AG10803 (cell line): ENCODE measurements at places on chromosomes 1 and 21.

DNA sequence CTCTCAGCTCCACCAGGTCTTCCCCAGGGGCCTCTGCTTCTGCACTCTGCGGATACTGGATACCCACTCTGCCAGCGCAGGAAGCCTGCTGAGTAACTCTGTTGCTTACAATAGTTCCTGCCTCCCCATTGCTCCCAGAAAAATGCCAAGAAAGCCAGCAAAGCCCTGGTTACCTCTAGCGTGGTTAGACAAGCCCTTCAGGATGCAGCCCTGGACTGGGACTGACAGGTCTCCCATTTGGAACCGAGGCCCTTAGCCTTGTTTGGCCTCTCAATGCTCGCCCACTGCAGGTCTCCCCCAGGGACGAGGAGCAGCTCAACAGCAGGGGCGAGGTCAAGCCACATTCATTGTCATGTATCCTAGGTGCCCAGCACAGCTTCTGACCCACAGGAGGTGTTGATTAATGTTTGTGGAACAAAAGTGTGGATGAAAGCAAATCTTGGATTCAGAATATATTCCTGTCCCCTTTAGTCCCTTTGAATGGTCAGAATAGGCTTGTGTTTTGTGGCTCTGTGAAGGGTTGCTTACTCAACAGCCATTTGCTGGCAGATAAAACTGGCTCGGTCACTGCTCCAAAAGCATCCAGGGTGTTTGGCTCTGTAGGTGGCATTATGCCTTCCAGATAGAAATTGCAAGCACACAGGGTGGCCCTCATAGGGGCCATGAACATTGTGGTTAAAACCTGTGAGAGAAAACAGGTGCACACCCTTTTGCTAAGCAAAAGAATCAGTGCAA lies 58.9 kb downstream of the C1orf198 start:
- DNase-seq = no peak

GRCh38 chr1:94614996-94615395 lies 73.4 kb upstream of the F3 start:
- no peak for DNase-seq

- no peak for DNase-seq
Measured at GRCh38 chr1:11397151-11397901, 81.6 kb upstream of the DISP3 start.

GRCh38 chr1:82465024-82465423 lies 664.3 kb downstream of the ADGRL2 start:
- no peak for DNase-seq

DNA sequence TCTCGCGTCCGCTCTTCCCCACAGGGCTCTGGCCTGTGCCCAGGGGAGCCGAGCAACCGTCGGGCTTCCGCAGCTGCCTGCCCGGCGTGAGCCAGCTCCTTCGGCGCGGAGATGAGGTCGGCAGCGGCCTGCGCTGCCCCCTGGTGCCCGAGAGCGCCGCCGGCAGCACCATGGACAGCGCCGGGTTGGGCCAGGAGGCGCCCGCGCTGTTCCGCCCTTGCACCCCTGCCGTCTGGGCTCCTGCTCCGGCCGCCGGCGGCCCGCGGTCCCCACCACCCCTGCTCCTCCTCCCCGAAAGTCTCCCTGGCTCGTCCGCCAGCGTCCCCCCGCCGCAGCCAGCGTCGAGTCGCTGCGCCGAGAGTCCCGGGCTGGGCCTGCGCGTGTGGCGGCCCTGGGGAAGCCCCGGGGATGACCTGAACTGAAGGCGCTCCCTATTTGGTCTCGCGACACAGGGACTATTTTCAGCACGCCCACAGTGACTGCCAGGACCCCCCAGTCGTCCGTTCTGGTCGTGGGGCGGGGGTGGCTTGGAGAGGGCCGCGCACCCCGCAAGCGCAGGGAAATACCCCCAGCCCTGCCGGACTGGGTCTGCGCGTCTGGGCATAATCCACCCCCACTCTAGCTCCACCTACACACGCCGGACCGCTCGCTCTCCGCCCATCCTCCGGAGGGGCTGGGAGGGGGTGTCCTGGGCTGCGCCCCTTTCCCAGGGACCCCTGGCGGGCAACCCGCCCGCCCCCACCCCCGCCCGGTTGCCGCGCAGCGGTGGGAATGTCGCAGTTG lies 1.3 kb downstream of the HES3 start:
- DNase-seq = peak; percentile 66

DNA sequence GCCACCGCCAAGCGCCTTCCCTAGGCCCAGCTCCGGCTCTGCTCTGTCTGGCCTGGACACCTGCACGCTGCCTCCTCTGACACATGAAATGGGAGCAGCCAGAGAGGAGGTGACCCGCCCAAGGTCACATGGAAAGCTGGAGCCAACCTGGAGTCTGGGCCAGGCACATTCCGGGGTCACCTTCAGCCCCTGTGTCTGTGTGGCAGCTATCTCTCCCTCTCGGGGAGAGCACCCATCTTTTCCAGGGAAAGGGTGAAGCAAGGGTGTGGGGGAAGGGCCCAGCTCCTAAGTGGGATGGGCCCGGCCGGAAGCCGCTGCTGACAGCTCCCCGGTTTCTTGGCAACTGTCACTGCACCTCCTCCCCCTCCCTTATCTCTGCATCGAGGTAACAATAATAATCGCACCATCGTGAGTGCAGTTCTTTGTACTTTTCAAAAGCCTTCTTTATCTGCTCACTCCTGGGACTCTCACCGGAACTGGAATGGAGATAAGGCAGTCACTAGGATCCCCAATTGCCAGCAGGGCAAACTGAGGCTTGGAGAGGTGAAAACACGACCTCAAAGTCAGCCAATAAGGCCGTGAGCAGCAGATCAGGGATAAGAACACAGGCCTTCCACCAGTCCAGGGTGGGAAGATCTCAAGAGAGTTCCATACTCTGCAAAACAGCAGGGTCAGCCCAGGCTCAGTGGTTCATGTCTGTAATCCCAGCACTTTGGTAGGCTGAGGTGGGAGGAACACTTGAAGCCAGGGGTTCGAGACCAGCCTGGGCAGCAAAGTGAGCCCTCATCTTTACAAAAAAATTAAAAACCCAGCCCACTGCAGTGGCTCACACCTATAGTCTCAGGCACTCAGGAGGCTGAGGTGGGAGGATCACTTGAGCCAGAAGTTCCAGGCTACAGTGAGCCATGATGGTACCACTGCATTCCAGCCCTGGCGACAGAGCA lies 36.9 kb downstream of the RAP1GAP start:
- no peak for DNase-seq

GRCh38 chr1:223845037-223845809 lies 524 bp downstream of the TP53BP2 start:
- peak; percentile 52 for DNase-seq

GRCh38 chr1:206526064-206526911 lies 19.0 kb downstream of the RASSF5 start:
- DNase-seq = no peak

- no peak for DNase-seq
Measured at GRCh38 chr1:46086576-46086975, 45.9 kb downstream of the PIK3R3 start.

DNA sequence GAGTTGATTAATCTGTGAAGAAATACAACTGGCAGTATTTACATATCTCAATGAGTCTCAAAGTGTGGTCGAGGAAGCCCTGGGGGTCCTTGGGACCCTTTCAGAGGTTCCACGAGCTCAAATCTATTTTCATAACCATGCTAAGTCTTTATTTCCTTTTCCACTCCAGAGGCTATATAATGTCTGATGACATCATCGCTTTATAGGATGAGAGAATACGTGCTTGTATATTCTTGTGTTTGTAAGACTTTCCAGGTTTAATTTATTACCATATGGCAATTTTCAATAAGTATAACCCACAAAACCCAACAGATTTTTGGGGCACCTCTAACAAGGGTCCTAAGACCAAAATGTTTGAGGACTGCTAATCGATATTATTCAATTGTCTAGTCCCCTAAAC lies 1.4 kb upstream of the SLC19A2 start:
- no peak for DNase-seq

DNA sequence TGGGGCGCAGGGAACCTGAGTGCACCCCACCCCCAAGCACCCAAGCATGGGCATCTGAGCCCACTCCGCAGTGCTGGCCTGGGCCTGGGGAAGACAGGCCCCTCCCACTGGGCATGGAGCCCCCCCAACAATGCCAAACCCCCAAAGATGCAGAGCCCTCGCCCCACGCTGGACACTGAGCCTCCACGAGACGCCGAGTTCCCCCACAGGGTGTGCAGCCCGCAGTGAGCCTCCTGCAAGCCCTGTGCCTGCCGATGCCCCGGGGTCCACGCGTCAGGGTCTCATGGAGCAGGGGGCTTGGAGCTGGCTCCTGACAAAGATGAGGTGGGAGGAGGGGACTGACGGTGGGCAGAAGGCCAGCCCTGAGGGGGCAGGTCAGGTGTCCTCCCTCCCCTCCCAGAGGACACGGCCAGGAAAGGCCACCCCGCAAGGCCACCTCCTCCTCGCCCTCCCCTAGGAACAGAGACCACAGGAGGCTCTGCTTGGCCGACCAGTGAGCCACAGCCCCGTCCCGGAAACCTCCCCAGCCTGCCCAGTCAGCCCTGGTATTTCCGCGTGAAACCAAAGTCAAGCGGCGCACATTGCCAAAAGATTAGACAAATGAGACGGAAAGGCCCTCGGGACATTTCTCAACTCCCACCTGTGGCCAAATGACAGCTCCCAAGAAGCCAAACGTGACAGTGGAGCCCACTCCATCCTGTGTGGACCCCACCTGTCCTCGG lies 33.4 kb downstream of the MEGF6 start:
- no peak for DNase-seq

GRCh38 chr1:217910791-217911320 lies 279.7 kb downstream of the SPATA17 start:
- no peak for DNase-seq

GRCh38 chr21:36841866-36842265 lies 124.6 kb downstream of the HLCS start:
- DNase-seq = no peak

DNA sequence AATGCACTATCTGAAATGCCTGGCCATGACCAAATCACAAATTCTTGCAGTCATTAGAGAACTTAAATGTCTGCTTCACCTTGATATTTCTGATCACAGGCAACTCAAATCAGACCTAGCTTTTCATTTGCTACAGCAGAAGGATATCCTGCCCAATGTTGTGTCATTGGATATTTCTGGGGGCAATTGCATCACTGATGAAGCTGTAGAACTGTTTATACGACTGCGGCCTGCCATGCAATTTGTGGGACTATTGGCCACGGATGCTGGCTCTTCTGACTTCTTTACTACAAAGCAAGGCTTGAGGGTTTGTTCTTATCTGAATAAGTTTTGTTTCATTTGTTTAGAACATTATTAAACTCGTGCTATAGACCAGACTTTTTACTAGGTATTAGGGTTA lies 14.9 kb downstream of the ZYG11A start:
- no peak for DNase-seq

DNA sequence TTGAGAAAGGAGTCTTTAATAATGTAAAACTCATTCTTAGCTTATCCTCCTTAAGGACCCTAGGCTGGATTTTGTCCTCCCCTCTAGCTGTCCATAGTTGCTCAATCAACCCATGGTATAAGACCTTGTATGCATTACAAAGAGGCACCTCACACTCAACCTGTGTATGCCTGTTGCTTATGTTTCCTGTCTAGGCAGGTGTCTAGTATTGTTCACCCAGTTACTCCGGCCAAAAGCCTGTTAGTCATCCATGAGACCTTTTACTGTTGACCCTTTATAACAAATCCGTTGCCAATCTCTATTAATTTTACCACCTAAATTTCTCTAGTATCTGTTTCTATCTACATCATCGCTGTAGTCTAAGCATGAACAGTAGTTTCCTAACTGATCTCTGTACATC lies 3.7 kb downstream of the LYPLAL1 start:
- no peak for DNase-seq

DNA sequence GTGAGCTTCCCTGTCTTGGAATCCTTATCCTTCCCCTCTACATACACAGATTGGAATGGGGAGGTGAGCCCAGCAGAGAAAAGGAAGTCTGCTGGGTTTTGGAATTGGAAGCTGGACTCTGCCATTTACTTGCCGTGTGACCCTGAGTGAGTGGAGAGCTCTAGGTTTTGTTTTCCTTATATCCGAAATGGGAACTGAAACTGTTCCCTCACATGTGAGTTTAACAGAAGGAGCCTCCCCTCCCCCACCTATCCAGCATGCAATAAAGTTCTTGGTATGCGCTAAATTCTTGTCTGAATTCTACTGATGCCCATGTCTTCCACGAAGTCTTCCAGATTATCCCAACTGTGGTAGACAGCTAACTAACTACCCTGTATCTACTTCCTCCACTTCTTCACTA lies 58.7 kb downstream of the NENF start:
- DNase-seq = no peak
